Activated effector memory CD4-positive, alpha-beta T cell treated with anti-CD3 and anti-CD28 coated beads, Interleukin-2, amount 50 U/mL, for 16 hours (primary cell): ENCODE measurements at places on chromosomes 7 and 10.

GRCh38 chr7:50450590-50451032 is 461 bp upstream of the FIGNL1 start:
- DNase-seq, result peak; percentile 69

GRCh38 chr10:79165070-79165778 is 96.5 kb downstream of the ZMIZ1 start:
- DNase-seq, result no peak

GRCh38 chr7:87866089-87866488 is 10.1 kb downstream of the SLC25A40 start:
- no peak for DNase-seq

GRCh38 chr7:22555476-22555875 is 55.5 kb upstream of the STEAP1B start:
- DNase-seq, result no peak

GRCh38 chr10:132606536-132607316 is 69.1 kb downstream of the INPP5A start:
- DNase-seq, result peak; percentile 41

GRCh38 chr7:42714356-42714755 is 197.5 kb downstream of the C7orf25 start:
- DNase-seq, result no peak

- no peak for DNase-seq
Measured at GRCh38 chr7:33965183-33965744, 59.9 kb downstream of the BMPER start.

- DNase-seq, result peak; percentile 50
Measured at GRCh38 chr10:44347609-44348400, 37.1 kb downstream of the CXCL12 start.

- DNase-seq, result no peak
Measured at GRCh38 chr7:14606101-14606500, 296.4 kb downstream of the DGKB start.

- DNase-seq, result no peak
Measured at GRCh38 chr7:90216080-90216674, 4.6 kb downstream of the STEAP2 start.

DNA sequence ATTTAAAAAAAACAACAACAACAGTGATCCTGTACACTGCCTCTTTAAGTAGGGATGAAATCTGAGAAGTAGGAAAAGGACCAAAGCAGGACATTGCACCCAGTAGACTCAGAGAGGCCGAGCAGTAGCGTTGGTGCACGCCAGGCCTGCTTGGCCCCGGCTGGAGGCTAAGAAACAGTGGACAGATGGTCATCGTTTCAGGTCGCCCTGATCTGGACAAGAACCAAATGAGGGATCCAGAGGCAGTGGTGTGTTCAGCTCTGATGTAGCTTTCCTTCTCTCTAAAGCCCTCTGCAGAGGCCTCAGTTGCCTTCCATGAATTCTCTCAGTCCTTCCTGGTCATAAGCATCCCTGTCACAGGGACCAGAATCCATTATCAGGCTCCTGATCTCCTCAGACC is 142.2 kb upstream of the CDCA7L start:
- no peak for DNase-seq

DNA sequence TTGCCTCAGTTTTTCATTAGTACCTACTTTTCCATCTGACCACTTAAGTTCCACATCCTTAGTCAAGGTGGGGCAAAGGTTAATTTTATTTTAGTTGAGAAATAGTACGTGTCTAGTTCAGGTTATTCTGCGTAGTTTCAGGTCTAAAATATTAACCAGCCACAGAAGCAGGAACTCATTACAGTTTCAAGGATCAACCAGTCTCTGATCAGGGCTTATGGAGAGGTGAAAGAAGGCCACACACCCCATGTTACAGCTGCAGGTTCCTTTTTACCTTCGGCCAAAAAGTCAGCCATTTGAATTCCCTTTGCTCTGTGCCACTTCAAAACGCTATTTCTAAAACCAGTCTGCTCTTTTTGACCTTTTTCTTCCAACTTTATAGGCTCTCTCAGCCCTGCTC is 134.2 kb downstream of the CTTNBP2 start:
- DNase-seq, result no peak

DNA sequence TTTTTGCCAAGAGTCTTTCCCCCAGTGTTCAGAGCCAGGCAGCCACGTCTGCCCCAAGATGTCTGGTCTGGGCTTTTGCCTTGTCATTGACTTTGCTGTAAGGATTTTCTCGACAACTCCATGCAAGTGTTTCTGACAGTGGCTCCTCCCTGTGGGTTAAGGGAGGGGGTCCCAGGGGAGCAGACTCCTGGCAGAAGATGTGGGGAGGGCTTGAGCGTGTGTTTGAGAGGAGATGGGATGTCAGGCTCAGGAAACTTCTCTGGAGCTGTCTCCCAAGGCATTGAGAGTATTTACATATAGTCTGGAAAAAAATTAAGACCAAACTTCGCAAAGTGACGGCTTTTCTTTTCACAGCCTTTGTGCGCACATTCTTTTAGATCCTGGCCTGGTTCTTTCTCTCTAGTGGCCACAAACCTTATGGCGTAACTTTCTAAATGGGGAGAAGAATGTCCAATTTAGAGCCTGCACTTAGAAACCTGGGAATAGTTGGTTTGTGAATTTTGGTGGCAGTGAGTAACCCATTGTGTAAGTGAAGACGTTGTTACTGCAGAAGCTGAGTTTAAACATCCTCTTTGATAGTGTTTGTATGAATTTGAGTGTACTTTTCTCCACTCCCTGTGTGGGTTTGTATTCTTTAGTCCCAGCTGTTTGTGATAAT is 201.5 kb downstream of the LRMDA start:
- no peak for DNase-seq

DNA sequence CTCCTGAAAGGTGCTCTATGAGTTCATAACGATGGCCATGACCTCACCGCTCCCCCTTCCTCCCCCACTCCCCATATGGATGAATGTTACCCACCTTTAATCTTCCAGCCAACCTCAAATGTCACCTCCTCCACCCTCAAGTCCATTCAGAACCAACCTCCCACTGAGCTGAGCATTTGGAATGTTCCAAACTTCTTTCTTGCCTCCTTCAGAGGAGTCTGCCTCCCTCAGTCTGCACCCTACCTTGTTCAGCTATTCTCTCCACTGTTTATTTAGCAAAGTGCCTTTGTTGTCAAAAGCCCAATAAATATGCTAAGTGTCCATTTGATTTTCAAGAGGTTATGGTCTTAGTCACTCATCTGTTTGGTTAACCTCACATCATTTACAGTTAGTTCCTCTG is 22.9 kb upstream of the MTPAP start:
- DNase-seq, result no peak

DNA sequence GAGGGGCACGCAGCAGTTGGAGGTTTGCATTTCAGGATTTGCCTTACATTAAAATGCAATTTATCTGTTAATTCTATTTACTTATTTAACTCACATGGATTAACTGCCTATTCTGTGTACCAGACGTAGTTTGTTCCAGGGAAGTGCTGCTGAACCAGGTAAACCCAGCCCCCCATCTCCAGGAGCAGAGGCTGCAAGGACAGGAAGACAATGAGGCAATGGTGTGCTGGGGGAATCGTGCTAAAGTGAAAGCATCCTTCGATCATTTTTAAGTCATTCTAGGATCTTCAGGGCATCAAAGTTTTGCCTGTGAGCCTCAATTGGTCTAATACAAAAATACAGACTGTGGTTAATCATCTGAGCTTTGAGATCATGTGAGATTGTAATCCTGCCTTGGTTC is 166.4 kb downstream of the DNAJB6 start:
- DNase-seq, result peak; percentile 63

GRCh38 chr10:96614515-96614914 is 27.7 kb upstream of the TM9SF3 start:
- DNase-seq, result no peak

GRCh38 chr10:83603708-83604107 is 535.6 kb upstream of the GHITM start:
- no peak for DNase-seq

- no peak for DNase-seq
Measured at GRCh38 chr10:70838270-70838805, 22.6 kb downstream of the SGPL1 start.

DNA sequence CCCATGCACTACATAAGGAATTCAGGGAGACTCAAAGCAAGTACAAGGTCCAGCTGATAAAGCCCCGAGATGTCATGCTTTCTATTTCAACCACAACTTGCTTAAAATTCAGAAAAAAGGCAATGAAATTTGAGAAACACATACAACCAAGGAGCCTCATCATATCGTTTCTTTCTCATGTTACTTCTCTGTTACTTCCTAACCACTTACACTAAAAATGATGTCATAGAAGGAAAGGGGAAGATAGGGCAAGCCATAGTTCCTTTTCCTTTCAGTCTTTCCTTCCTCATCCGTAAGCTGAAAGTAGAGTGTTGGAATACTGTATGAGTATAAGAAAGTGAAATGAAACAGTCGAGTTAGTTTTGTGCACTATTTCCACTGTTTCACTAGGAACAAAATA is 27.9 kb upstream of the CDK14 start:
- DNase-seq, result no peak

DNA sequence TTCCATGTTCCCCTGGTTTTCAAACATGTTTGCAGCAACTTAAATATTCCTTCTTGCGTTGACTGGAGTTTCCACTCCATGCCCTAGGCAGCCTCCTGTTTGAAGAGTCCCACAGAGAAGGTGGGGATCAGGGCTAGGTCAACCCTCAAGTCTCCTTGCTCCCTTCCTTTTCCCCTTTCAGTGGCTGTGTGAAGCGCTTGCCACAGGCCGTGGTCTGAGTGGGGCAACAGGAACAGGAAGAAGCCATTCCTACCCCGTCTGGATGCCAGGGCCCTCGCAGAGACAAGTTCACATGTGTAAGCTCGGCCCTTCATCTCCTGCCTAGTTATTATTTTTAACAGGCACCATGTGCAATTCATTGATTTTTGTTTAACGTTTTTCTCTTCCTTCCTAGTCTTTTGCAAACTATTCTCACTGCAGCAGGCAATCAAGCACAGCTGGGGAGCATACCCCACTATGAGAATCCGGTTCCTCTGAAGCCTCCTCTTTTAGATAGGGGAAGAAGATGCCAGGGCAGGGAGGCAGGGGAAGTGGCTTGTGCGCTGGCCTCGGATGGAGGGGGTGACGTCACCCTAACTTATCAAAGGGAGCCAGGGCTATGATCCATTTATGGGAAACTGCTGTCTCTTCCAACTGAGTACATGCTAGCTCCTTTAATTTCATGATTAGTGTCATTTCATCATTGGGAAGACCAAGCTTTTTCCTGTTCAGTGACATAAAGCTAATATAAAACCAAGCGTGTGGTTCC is 64.2 kb downstream of the PRLHR start:
- no peak for DNase-seq

- no peak for DNase-seq
Measured at GRCh38 chr7:82194016-82194643, 249.4 kb downstream of the CACNA2D1 start.

DNA sequence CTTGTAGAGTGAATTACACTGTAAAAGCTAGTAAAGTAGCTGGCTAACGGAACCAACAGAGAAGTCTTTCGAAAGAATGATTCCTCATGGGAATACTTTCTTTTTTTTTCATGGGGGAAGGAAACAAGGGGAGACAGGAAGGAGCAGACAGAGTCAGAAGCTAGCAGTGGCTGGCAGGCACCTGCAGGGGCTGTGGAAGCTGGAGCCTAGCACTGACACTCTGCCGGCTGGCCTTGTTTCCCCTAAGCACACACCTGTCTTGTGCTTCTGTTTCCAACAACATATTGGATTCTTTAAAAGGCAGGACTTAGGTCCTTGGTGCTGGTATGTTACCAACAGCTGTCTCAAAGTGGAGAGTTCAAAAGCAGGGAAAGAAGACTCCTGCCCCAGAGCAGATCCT is 24.7 kb downstream of the NOD1 start:
- DNase-seq, result no peak

DNA sequence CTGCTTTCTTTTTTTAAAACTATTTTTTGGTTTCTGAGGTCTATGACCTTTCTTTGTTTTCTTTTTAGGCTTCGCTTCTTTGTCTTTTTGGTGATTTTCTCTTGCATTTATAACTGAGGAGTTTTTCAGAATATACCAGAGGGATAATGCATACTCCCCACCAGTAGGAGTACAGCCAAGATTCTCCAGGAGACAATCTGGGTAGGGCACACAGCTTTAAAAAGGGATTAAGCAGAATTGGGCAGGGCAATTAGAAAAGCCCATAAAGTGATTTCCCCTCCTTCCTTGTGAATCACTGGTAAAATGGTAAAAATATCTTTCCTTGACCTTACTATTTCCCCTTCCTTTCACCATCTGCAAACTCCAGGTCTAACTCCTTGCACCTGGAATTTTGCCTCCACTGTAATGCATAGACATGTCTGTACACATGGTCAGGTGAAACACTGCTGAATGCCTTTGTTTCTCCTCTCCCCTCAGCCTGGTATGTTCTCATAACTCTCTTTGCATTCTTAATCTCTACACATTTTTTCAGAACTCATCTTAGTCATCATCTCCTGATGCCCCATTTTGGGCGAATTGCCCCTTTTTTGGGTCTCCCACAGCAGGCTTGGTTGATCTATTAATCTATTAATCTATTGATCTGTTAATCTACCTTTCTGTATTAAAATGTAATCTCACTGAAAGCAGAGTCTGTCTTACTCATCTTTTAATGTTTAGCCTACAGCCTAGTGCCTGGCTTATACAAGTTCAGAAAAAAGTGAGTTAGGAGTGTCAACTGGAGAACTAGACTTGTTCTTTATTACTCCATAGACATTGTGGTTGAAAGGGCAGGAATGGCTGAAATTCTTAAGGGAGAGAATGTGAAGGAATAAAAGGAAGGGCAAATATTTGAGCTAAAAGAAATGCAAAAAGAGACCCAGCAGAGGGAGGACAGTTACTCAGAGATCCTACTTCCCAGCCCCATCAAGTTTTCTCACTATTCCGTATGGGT is 64.6 kb downstream of the MDFIC start:
- DNase-seq, result no peak

GRCh38 chr7:17422966-17423365 is 124.5 kb downstream of the AHR start:
- DNase-seq, result no peak

GRCh38 chr10:14953424-14954000 is 384 bp downstream of the DCLRE1C start:
- DNase-seq, result no peak

DNA sequence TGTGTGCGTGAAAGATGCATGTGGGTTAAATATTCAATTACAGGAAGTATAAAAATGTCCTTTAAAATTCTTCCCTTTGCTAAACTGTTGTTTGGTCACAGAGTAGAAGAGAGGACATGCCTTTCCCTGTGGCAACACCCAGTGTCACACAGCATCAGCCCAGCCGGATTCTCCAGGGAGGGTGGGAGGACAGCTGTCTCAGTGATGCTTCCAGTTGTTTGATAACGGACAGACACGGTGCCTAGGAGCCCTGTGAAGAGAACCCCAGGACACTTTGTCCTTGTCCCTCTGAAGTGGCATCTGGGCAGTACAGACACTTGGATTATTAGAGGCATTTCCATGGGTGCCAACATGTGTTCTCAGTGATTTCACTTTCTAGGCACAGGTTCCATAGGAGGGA is 306.6 kb upstream of the LRGUK start:
- no peak for DNase-seq

DNA sequence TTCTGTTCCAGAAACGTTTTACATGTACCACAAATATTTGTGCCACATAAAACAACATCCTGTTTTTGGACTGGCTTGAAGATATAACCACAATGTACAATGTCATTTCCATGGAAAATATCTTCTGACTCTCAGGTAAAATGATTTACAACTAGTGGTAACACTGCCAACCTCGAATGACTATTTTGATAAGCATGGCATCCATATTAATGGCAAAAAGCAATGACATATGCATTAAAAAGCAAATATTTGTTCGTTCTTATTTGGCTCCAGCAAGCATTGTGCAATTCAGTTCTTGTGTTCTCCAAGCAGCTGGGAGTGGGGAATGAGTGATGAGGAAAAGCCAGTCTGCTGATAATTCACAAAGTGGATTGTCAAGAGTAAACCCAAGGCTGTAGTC is 289.0 kb downstream of the PLXDC2 start:
- DNase-seq, result no peak
